ENCODE measurements at places on chromosomes 12 and 14.

GRCh38 chr12:67469666-67470065 is 178.9 kb upstream of the DYRK2 start:
- DNase-seq: no peak

DNA sequence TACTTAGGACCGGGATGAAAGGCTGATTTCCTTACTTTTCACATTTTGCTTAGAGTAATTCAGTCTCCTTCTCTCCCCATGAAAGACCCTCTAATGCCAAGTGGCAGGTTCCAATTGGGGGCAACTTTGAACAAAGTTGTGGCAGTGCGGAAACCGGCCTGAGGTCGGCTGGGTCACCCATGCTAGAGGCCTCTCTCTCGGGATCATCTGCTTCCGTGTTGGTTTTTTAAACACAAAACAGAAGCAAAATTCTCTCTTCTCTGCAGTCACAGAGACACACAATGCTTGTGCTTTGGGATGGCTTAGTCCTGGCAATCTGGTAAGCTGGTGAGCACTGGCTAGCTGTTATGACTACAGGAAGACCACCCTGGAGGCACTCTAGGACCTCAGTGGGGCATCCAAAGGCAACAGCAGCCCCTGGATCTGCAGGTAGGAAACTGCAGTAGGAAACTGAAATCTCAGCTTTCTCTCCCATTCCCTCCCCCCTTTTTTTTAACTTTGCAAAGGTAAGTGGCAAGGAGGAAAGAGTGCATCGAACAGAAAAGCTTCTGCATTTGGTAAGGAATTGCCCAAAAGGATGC is 102.1 kb downstream of the BCL11B start:
- no peak for DNase-seq

DNA sequence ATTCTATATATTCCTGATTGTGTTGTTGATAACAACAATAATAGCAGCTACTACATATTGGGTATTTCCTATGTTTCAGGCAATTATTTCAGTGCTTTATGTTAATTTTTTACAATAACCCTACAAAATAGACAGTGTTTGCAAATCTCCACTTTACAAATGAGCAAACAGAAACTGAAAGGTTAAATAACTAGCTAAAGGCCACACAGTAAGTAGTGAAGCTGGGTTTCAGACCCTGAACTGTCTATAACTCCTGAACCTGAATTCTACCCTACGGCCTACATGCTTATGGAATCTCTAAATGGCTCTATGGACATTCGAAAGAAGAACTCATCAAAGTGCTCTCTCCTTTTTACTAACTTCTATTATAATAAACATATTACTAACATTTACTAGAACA is 19.7 kb upstream of the NUDT4 start:
- no peak for DNase-seq

DNA sequence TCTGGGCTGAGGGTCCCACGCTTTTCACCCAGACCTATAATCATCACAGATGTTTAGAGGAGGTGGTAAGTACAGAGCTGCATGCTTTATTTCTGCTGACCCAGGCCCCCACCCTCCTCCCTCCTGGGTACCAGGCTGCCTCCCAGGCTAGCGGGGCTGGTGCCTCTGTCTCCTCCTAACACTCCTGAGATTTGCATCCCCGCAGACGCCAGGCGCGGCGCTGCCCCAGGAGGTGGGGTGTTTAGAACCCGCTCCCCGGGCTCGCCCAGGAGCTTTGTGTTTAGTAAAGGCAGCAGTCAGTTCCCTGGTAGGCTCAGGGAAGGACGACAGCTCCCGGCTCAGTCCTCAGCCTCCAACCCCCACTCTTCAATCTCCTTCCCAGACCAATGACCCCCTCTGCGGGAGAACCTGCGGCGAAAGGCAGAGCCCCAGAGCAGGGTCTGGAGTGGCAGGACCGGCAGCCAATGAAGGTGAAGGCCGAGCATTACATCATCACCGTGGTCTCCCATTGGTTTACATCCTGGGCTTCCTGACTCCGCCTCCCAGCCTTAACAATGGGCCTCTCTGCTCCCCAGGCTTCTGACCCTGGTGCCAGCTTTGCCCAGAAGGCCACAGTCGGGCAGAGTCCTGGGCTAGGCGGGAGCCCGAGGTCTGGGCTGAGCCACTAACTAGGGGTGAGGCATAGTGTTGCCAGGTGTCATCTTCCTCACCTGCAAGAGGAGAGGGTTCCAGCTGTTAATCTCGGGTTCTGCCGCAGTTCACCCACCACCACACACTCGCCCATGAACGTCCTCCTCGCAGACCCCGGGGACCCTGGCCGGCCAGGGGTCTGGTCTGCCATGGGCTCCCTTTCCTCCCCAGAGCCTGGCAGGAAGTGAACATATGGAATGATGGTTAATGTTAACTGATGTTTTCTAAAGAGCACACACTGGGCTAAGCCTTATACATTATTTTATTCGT is 57.5 kb downstream of the CALM1 start:
- no peak for DNase-seq

GRCh38 chr12:120413901-120414695 is 23.8 kb upstream of the COX6A1 start:
- DNase-seq: no peak

- no peak for DNase-seq
These were observed 32.8 kb downstream of the KIF26A start for GRCh38 chr14:104171029-104171697.

Data from NCI-H2081 treated with DMSO at 0.1 percent for 48 hours (cell line).